Activated CD8-positive, alpha-beta memory T cell treated with anti-CD3 and anti-CD28 coated beads for 4 hours (primary cell): ENCODE measurements at places on chromosomes 11 and 22.
A peak's percentile ranks its signal among the peaks of the same experiment; 100 is the strongest.

GRCh38 chr11:128205796-128206195 lies 381.6 kb downstream of the ETS1 start:
- no peak for DNase-seq

DNA sequence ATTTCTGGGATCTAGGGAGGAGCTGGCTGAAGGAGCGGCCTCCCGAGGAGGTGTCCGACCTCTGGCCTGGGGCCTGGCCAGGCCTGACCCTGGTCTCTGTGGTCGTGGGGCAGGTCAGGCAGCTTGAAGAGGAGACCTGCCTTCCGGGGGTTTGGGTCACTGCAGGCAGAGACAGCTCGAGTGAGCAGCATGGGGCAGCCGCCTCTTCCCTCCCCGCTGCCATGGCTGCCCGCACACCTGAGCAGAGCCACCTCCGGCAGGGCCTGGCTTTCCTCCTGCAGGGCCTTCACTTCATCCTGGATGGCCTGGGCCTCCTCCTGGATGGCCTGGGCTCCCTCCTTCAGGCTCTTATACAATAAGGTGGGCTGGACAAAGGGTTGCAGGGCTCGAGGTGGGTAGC lies 8.0 kb upstream of the NAALADL1 start:
- DNase-seq = no peak

GRCh38 chr11:66566221-66566620 lies 2.2 kb downstream of the CTSF start:
- DNase-seq = no peak

GRCh38 chr22:39250131-39250530 lies 5.3 kb upstream of the PDGFB start:
- DNase-seq = no peak

GRCh38 chr11:118380571-118380970 lies 20.8 kb upstream of the ATP5MG start:
- DNase-seq = no peak

DNA sequence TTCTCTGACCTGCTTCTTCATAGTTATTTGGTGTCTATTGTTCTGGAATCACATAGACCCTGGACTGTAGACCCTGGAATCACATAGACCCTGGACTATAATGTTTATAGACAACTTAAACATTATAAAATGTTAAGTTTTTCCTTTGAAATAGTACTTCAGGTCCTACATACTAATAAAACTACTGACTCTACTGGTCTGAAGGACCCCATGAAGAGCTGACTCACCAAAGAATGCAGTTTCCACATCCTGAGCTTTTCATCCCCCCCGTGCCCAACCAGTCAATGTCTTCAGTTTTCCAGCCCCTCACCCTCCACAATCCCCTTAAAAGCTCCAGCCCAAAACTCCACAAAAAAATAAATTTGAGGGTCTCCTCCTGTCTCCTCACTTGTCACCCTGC lies 6.6 kb upstream of the PLEKHA7 start:
- no peak for DNase-seq

GRCh38 chr11:105000797-105001196 lies 22.2 kb downstream of the CASP5 start:
- peak; percentile 15 for DNase-seq

DNA sequence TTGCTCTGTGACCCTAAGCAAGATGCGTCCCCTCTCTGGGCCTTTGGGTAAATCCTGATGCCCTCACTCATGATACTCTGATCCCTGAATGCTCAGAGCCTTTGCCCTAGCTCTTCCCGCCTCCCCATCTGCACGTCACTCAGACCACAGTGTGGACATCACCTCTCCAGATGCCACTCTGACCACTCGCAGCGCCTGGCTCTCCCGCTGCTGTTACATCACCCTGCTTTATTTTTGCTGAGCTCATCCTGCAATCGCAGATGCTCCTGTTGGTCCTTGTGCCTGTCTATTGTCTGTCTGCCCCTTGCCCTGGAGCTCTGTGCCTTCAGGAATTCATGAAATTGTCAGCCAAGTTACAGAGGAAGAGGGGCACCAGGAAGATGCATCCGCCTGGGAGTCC lies 5.5 kb downstream of the OSM start:
- DNase-seq = no peak
